ENCODE measurements at places on chromosomes 4 and X. TPM values are rescaled to one million over a fixed set of nuclear protein-coding genes. Genes with fewer than 3 reads are reported as not detected.

DNA sequence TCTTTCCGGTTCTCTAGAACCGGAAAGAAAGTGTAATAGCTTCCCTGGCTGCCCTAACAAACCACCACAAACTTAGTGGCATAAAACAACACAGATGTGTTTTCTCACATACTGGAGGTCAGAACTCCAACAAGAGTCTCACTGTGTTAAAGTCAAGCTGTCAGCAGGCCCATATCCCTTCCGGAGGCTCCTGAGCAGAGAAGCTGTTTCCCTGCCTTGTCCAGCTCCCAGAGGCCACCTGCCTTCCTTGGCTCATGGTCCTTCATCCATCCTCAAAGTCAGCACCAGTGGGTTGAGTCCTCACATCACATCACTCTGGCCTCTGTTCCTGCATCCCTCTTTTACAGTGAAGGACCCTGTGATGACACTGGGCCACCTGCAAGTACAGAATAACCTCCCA, 49.8 kb upstream of the HMX1 start:
- no peak for DNase-seq

DNA sequence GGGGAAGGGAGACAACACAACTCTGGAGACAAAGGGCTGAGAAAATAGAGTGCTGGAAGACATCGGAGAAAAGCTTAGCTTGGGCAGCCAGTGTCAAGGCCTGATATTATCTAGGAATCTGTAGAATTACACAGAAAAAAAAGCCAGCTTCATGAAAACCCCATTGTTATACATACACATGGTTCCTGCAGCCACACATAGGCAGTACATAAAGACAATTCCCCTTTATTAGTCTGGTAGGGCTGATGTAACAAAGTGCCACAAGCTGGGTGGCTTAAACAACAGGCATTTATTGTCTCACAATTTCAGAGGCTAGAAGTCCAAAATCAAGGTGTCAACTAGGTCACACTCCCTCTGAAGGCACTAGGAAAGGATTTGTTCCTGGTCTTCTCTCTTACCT, 503.5 kb downstream of the MID1IP1 start:
- DNase-seq: no peak

ZNF330 gene
- total RNA-seq: 114 TPM

DNA sequence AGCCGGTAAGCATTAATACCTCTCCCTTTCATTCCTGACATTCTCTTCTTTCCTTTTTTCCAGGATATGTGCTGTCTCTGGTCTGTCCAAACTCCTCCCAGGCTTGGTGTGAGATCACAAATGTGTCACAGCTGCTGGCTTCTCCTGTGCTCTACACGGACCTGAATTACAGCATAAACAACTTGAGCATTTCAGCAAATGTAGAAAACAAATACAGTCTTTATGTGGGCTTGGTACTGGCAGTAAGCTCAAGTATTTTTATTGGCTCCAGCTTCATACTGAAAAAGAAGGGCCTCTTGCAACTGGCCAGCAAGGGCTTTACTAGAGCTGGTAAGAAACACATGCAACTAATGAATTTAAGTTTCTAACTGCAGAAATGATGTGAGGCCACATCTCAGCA, 8.4 kb downstream of the NIPAL1 start:
- no peak for DNase-seq

GRCh38 chr4:11404431-11404830, 24.3 kb downstream of the HS3ST1 start:
- no peak for DNase-seq

SCRG1 gene
- 1.1 TPM for total RNA-seq

GRCh38 chrX:150772150-150772970, 79.2 kb downstream of the MTMR1 start:
- peak; percentile 89 for DNase-seq

DNA sequence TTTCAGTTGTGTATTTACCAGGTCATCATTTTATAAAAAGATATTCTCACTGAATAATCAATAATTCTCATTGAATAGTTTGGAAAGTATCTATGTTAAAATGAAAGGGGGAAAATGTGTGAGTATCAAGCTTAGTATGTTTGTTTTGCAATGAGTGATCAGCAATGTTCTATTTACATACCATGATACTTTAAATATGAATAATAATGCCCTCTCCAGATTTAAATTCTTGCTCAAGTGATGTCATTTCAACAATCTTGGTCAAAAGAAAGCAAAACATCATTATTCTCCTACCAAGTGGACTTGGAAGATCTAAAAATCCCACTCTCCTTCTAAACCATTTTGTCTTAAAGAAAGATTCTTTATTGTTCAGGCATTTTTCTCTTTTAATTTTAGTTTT, 42.1 kb upstream of the ANKRD50 start:
- no peak for DNase-seq

SCML2 gene
- 0.97 TPM for total RNA-seq

NPNT gene
- total RNA-seq: 11.1 TPM

DNA sequence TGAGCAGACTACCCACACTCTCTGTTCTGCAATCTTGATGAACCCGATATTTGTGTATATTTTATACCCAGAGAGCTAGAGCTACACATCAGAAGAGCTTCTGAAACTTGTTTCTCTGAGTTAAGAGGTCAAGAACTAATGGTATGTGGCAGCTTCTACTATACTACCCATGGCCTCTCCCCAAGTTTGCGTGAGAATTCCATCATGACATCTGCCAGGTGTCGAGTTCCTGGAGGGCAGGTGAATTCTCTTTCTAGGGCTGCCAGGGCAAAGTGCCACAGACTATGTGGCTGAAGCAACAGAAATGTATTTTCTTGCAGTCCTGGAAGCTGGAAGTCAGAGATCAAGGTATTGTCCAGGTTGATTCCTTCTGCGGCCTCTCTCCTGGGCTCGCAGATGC, 4.4 kb downstream of the SORCS2 start:
- no peak for DNase-seq

- DNase-seq: no peak
These were observed 552 bp downstream of the SLC25A14 start for GRCh38 chrX:130340271-130340670.

GRCh38 chrX:17007134-17007768, 60.8 kb downstream of the REPS2 start:
- no peak for DNase-seq

DNA sequence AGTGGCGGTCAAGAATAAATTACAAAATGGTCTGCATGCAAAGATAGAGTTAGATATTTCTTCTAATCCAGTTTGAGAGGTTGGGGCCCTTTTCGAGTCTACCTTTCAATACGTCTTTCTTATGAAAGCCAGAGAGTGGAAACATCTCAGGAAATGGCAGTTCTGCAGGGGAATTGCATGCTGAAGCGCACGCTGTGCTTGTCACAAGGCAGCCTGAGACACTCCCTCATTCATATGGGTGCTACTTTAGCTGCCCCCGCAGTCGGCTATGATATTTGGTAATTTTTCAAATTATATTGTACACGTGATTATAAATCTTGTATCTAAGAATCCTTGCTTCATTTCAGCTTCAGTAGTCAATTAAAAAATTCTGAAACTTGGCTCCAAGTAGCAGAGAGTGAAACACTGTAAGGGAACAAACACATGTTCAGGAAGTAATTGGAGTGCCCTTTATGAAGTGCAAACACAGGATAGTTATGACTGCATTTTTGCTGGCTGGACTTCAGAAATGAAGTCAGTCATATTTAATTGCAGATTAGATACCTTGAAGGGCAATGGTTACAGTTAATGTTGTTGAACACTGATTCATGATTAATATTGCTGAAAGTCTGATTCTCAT, 145.5 kb upstream of the NAP1L5 start:
- no peak for DNase-seq

- no peak for DNase-seq
These were observed 61.5 kb downstream of the ABLIM2 start for GRCh38 chr4:8097141-8097541.

DNA sequence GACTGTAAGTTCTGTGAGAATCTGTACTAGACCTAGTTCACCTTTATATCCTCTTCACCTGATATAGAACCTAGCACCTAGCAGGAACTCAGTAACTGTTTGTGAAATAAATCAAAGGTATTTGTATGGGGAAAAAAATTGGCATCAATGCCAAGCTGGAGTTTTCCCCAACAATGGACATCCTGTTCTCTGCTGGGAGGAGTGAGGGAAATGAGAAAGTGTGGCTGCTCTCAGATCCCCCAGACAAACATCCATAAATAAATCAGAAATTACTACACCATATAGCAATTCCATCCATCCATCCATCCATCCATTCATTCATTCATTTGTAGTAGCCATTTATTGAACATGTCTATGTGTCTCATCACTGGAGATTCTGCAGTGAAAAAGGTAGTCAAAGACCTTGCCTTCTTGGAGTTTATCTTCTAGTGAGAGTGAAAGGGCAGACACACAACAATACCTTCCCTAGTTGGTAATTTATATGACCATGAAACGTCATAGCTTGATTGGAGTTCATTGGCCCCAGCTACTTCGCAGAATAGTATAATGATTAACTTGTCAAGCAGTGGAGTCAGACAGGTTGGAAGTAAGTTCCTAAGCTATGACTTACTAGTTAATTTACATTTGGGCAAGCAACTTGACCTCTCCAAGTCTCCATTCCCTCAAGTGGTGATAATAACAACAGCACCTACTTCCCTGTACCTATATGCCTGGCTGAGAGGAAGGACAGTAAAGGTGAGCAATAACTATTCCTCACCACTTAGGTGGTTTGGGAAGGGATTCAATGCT, 98.7 kb upstream of the KIT start:
- no peak for DNase-seq

TMEM165 gene
- 56.4 TPM for total RNA-seq

GRCh38 chrX:125711103-125711502, 391.4 kb downstream of the TEX13C start:
- DNase-seq: no peak

SPATA18 gene
- 2.3 TPM for total RNA-seq

DNA sequence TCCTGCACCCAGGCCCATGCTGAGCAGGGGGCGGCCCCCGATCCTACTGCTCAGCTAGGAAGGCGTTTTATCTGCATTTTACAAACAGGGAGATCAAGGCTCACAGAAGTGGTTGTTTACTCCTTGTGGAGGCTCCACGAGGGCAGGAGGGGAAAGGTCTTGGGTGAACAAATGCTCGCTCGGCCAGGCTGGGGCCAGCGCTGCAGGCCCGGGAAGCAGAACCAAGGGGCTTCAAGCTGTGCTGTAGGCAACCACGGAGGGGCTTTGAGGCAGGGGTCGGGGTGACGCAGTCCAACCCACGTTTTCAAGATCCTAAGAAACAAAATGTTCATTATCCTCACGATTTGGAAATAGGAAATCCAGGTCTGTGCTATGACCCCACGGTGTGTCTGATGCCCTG, 125.8 kb downstream of the HMX1 start:
- peak; percentile 43 for DNase-seq

Data from cardiac septum (tissue), 1 donor.